SIG-M5 (cell line): ENCODE measurements at places on chromosomes 4 and X.

DNA sequence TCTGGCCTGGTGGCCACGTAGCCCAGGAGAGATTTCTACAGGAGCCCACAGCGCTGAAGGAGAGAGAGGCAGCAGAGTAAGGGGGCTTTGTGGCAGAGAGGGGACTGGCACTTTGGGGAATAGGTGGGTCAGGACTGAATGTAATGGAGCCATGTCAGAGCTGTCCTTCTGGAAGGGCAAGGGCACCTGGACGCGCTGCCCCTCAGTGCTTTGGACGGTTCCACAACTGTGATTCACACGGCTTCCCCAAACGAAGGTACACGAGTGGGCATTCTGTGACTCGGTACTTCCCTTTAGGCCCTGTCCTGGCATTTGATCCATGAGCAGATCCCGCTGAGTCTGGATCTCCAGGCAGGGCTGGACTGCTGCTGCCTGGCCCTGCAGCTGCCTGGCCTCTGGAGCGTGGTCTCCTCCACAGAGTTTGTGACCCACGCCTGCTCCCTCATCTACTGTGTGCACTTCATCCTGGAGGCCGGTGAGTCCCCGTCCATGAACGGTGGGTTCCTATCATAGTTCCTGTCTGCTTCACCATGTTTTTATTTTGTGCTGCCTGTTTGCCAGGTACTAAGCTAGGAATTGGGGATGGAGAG, 35.2 kb upstream of the MSANTD1 start:
- no peak for DNase-seq

DNA sequence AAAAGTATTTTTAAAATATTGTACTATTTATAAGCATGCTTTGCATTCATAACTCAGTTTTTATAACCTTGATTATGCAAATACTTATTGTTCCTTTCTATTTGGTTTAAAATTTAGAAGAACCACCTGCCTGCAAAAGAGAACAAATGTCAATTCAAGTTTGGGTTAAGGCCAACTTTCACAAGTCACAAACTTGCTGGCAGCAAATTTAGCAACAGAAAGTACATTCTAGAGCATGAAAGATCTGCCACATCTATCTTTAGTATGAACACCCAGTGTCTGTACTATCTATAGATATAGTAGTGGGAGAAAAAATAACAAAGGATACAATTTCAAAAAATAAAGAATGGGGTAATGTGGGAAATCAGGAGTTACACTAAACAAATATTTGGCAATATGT, 1014.2 kb downstream of the C4orf33 start:
- no peak for DNase-seq

GRCh38 chr4:164926301-164926700, 49.3 kb downstream of the APELA start:
- no peak for DNase-seq

DNA sequence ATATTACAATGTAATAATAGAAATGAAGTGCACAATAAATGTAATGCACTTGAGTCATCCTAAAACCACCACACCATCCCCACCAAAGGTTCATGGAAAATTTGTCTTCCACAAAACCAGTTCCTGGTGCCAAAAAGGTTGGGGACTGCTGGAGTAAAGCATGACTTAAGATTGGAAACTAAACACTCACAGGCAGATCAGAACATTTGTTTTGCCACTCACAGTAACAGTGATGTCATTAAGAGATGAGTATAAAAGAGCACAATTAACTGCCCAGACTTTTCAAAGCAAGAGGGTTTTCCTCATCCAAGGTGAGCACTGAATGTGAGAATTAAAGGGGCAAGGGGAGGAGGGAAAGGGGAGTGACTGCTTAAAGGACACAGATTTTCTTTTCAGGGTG, 35.6 kb downstream of the MAP7D3 start:
- DNase-seq = no peak

DNA sequence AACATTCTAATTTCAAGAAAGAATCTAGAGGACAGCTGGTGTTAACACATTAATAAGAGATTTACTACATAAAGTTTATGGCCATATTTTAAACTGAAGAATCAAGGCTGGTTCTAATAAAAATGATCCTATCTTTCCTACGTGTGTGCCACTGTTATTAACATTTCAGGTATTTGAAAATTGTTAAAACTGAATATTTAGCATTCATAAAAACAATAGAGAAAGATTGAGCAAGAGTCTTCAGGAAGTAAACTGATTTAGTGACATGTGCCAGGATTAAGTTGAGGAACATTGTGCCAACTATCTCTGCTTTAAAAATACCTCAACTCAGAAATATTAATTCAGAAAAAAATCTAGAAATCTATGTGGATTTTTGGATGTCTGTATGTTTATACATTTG, 810.1 kb downstream of the FAT4 start:
- DNase-seq = no peak

GRCh38 chr4:10198365-10198764, 81.8 kb upstream of the WDR1 start:
- DNase-seq = no peak

- no peak for DNase-seq
These were observed 125.8 kb downstream of the EDA start for GRCh38 chrX:69741721-69742120.
